NCI-H2107 (cell line): ENCODE measurements at places on chromosomes 1 and 21.

GRCh38 chr1:22118291-22118992 lies 24.5 kb downstream of the WNT4 start:
- DNase-seq: no peak

DNA sequence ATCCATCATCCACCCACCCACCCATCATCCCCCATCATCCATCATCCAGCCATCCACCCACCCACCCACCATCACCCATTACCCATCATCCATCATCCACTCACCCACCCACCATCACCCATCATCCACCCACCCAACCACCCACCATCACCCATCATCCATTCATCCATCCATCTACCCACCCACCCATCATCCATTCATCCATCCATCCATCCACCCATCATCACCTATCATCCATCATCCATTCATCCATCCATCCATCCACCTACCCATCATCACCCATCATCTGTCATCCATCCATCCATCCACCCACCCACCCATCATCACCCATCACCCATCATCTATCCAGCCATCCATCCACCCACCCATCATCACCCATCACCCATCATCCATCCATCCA lies 81.5 kb downstream of the ADARB1 start:
- DNase-seq: no peak

DNA sequence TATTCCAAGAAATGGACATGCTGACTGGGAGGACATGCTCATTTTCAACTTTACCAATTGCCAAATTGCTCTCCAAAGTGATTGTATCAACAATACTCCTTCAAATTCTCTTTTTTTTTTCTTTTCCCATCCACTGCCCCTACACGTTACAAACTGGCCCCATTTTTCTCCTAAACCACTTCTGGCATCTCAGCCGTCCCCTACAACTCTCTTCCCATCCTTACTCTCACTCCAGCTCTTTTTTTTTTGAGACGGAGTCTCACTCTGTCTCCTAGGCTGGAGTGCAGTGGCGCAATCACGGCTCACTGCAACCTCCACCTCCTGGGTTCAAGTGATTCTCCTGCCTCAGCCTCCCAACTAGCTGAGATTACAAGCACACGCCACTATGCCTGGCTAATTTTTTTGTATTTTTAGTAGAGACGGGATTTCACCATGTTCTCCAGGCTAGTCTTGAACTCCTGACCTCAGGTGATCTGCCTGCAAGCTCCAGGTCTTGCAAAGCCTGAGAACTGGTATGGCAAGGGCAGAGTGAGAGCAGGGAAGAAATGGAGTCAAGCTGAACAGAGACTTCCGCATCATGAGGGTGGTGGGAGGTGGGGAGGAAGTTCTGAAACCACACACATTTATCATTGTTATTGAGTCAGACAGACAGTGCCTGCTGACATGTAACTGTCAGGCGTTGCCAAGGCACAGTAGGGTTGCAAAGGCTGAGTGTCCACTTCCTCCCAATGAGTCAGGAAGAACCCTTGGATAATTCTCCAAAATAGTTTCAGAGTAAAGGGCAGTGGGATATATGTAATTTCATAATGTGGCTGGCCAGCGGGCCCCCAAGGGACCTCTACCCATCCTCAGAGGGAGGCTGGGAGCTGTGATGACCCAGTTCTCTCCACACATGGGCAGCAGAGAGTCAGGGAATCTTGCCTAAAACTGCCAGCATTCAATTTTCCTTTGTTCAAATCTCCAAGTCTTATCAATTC lies 17.4 kb downstream of the CELA3A start:
- DNase-seq: no peak

DNA sequence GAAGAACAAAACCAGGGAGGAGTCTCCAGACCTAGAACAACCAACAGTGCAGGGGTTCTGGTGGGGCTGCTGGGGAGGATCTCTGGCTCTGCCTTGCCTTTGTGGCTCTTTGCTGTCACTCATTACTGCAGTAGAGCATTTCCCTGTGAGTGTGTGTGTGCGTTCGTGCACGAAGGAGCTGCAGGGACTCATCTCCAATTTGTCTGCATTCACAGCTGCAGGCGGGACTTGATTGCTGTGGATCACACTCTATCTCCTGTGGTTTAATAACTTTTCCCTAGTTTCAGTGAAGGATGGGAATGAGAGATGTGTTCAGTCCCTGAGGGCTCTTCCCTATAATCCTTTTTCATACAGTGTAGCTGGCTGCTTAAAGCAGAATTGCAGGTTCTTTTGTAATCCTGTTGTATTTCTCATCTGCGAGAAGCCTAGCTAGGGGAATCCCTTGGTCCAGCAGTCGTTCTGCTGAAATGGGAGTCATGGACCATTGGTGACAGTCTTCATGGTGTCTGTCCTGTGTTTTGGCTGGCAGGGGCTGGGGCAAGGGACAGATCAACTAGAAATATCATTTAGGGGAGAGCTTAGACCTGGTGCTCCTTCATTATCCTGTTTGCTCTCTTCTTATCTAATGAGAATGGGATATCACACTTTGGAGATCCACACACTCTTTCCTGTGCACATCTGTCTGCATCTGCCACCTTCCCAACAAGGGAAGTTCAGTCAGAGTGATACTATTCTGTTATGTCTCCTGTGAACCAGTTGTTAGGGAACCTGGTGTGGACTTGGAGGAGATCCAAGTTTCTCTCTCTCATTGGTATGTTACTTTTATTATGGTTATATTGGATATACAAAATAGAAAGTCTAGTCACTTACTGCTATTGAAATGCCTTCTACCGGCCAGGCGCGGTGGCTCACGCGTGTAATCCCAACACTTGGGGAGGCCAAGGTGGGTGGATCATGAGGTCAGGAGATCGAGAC lies 3.0 kb downstream of the PCP4L1 start:
- no peak for DNase-seq

- DNase-seq: no peak
Observed at GRCh38 chr21:38861056-38861455, 55.3 kb downstream of the ETS2 start.

DNA sequence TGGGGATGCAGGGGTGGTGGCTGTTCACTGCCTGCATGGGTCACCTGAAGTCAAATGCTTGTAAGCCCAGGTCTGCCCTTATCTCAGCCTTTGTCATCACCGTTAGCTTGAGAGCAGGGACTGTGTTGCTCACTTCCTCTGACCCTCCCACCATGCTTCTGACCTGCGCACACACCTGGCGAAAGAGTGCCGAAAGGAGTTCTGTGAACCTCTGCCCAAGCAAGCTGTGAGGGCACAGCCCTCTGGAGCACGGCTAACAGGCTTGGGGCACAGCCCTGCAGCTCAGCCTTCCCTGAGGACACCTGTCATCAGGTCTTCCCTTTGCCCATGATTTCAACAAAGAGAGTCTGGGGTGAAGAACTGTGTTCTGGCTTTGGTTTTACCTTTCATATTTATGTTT lies 93.8 kb downstream of the SUSD4 start:
- no peak for DNase-seq

DNA sequence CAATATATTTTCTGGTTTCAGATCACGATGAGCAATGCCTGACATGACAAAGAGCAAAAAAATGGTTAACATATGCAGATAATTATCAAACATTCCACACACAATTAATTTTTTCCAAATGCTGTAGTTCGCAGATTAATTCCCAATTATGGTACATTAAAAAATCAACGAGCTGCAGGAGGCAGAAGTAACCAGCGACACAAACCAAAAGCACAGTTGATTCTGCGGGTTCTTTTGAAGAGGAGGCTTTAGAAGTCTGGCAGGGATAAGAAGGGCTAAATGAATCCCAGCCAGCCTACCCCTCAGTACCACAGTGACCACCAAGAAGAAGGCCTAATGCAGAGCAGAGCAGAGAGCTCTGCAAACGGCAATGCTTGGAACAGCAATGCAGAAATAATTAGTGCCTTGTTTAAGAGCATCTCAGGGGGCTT lies 17.0 kb upstream of the KNCN start:
- DNase-seq: no peak

- no peak for DNase-seq
Observed at GRCh38 chr1:147409886-147410285, 131.4 kb upstream of the BCL9 start.

GRCh38 chr21:38273745-38274542 lies 17.2 kb downstream of the KCNJ15 start:
- no peak for DNase-seq

DNA sequence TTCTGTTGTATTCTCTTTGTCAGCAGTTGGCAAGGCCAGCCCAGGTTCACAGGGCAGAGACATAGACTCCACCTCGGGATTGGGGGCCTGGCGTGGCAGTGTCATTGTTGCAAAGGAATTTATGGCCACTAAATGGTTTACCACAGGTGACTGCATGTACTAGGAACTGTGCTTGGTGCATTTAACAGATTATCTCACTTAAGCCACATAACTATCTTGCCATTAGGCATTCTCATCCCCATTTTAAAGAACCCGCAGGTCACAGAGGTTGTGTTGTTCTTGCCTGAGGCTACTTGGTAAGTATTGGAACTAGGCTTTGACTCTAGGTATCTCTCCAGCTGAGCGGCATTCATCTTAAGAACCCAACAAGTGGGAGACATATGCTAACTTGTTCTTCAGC lies 9.7 kb downstream of the TLCD4 start:
- no peak for DNase-seq

- DNase-seq: no peak
Observed at GRCh38 chr1:24452922-24453485, 37.4 kb downstream of the NIPAL3 start.

GRCh38 chr1:53591924-53592323 lies 132.7 kb downstream of the DMRTB1 start:
- DNase-seq: no peak

GRCh38 chr1:24027838-24028468 lies 47.8 kb upstream of the SRSF10 start:
- no peak for DNase-seq

DNA sequence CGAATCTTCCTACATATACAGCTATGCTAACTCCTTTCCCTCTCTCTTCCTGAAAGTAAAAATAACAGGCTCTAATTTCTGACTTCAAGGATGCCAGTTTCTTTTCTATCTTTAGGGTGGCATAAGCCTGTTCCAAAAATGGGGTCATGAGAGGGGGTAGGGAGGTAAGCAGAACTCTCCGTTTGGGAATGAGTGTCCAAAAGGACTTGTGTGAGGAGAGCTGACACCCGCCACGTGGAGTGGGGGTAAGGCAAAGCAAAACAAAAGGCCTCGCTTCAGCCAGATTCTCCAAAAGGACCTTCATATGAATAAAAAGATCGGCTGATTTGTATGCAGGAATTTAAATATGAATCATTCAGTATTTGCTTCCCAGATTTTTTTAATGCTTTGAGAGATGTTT lies 28.6 kb downstream of the PLPPR4 start:
- no peak for DNase-seq

DNA sequence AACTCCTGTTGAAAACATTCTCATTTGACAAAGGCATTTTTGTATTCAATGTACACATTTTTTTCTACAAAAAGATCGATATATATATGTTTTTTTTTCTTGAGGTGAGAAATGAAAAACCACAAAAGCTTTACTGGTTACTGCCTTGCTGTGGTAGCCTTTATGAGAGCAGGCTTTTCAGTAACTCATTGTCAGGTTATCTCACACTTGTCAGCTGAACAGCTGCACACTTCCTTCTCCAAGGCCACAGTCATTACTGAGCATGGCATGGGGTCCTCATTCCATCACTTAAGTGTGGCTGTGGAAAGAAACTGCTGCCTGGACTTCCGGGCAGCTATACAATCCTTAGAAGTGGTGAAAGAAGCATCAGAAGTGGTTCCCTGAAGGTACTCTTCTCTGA lies 169.3 kb upstream of the ZP4 start:
- DNase-seq: no peak

DNA sequence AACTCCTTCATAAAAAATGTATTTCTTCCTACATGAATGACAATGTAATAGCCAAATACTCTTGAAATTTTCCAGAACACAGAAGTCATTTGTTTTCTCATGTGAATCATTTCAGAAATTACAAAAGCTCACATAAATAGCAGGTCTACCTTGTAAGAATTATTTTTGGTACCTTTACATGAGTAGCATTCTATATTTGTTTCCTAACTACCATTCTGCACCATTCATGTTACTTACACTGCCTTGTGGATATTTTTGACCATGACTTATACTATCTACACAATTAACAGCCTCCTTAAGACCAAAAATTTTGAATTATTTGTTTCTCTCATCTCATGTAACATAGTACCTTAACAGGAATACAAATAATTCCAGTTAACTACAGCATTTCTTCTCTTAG lies 109.6 kb downstream of the ENAH start:
- DNase-seq: no peak

GRCh38 chr1:19774180-19774785 lies 25.4 kb downstream of the TMCO4 start:
- no peak for DNase-seq

DNA sequence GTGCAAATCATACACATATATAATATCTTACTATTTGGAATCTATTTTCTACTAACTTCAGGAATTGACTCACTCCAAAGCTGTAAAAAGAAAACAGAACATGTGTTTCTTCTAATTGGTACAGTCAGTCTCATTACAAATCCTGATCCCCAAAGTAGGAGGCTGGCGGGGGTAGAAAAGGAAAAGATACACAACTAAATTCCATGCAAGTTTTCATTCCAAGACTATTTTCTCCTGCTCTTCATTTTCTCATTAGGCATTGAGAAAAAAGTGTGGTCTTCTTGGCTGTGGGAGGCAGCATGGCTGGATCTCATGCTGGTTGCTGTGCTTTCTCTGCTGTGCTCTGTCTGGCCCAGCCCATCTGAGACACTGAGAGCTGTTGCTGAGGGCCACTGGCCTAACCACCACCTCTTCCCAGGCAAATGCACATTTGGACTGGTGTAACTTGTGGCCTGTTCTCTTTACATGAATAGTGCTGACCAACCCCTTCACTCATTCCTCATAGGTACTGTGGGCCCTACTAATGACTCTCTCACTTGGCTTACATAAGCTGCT lies 1107.5 kb upstream of the B3GALT2 start:
- no peak for DNase-seq

GRCh38 chr21:18614303-18614702 lies 210.7 kb upstream of the TMPRSS15 start:
- no peak for DNase-seq

DNA sequence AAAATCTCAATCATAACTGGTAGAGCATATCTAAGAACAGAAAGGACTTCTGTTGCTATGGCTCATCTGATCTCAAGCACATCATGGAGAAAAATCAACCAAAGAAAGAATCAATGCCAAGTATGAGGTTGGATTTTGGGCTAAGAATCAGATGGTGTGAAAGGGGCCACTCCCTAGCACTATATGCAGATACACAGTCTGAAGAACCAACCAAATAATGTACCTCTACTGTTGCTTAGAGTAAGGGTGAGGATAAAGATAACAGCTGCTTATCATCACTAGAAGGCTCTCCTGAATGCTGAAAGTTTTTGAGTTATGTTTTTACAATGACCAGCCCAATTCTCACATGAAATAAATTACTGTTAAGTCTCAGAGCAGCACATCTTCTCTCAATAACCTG lies 35.6 kb downstream of the ST7L start:
- no peak for DNase-seq

- DNase-seq: no peak
Observed at GRCh38 chr1:15413563-15414444, 4.1 kb downstream of the EFHD2 start.
